ENCODE measurements at places on chromosomes 7 and 10. TPM values are rescaled to one million over a fixed set of nuclear protein-coding genes. Genes with fewer than 3 reads are reported as not detected.

GRCh38 chr10:77498829-77499228 is 138.8 kb downstream of the KCNMA1 start:
- no peaks in the 10 kb centered on the region for H3K4me1 ChIP-seq
- H3K36me3 ChIP-seq = no peaks in the 10 kb centered on the region
- H3K4me3 ChIP-seq = no peak overlapping the region
- H3K27me3 ChIP-seq = no peaks in the 10 kb centered on the region
- no peak overlapping the region for H3K27ac ChIP-seq
- no peak for DNase-seq

GRCh38 chr7:7554649-7555575 is 11.8 kb upstream of the MIOS start:
- H3K27me3 ChIP-seq = no peaks in the 10 kb centered on the region
- H3K27ac ChIP-seq = no peak overlapping the region
- no peaks in the 10 kb centered on the region for H3K4me1 ChIP-seq
- H3K36me3 ChIP-seq = no peaks in the 10 kb centered on the region
- no peak overlapping the region for H3K4me3 ChIP-seq

The HHEX gene
- 33.6 TPM for polyA plus RNA-seq

DNA sequence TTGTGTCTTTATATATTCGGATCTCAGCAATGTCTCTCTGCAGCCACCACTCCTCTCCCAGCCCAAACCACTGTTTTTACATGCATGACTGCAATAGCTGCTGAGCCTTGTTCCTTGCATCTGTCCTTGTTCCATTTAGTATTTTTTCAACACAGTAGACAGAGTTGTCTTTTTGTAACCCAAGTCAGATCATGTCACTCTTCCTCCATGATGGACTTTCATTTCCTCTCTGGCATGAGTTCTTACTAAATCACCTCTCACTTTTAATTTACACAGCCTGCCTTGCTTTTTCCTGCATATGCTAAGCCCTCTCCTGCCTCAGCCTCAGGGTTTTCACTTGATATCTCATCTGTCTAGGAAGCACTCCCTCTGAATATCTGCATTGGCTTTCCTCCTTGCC is 353.2 kb downstream of the HGF start:
- DNase-seq = no peak
- H3K4me3 ChIP-seq = no peak overlapping the region
- H3K27me3 ChIP-seq = no peaks in the 10 kb centered on the region

- H3K4me3 ChIP-seq = no peak overlapping the region
- no peaks in the 10 kb centered on the region for H3K36me3 ChIP-seq
- H3K4me1 ChIP-seq = no peaks in the 10 kb centered on the region
Observed at GRCh38 chr10:100019787-100020141, 10.0 kb upstream of the DNMBP start.

DNA sequence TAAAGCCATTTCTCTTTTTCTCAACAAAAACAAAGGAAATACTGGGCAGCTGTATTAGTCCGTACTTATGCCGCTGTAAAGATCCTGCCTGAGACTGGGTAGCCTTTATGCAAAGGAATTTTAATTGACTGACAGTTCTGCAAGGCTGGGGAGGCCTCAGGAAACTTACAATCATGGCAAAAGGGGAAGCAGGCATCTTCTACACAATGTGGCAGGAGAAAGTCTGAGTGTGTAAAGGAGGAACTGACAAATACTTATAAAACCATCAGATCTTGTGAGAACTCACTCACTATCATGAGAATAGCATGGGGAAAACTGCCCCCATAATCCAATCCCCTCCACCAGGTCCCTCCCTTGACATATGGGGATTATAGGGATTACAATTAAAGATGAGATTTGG is 264.3 kb downstream of the SEMA3A start:
- no peaks in the 10 kb centered on the region for H3K36me3 ChIP-seq
- peak; percentile 29 for DNase-seq
- no peak overlapping the region for H3K27ac ChIP-seq
- H3K27me3 ChIP-seq = no peaks in the 10 kb centered on the region
- H3K4me1 ChIP-seq = no peaks in the 10 kb centered on the region

The NPC1L1 gene
- 0.04 TPM for polyA plus RNA-seq

The NRF1 gene
- 7.7 TPM for polyA plus RNA-seq

- H3K27ac ChIP-seq = no peak overlapping the region
- peaks cover 61% of the 10 kb centered on the region for H3K36me3 ChIP-seq
- DNase-seq = peak; percentile 24
- peaks cover 36% of the 10 kb centered on the region for H3K4me1 ChIP-seq
- H3K27me3 ChIP-seq = no peaks in the 10 kb centered on the region
Observed at GRCh38 chr10:102007796-102008195, 48.2 kb downstream of the ARMH3 start.

- H3K4me3 ChIP-seq = no peak overlapping the region
- H3K27ac ChIP-seq = no peak overlapping the region
- no peaks in the 10 kb centered on the region for H3K27me3 ChIP-seq
- peaks cover 21% of the 10 kb centered on the region for H3K4me1 ChIP-seq
- H3K36me3 ChIP-seq = peaks cover 89% of the 10 kb centered on the region
Observed at GRCh38 chr10:11256896-11257295, 239.2 kb downstream of the CELF2 start.

GRCh38 chr7:26055241-26055640 is 96.8 kb upstream of the NFE2L3 start:
- H3K4me1 ChIP-seq = peaks cover 15% of the 10 kb centered on the region
- H3K36me3 ChIP-seq = no peaks in the 10 kb centered on the region
- peaks cover 61% of the 10 kb centered on the region for H3K27me3 ChIP-seq
- DNase-seq = no peak

The VSTM2A gene
- polyA plus RNA-seq = not detected

GRCh38 chr7:50528266-50529092 is 36.7 kb downstream of the DDC start:
- no peaks in the 10 kb centered on the region for H3K27me3 ChIP-seq
- no peaks in the 10 kb centered on the region for H3K4me1 ChIP-seq
- no peak overlapping the region for H3K27ac ChIP-seq
- no peak overlapping the region for H3K4me3 ChIP-seq
- no peak for DNase-seq
- no peaks in the 10 kb centered on the region for H3K36me3 ChIP-seq

DNA sequence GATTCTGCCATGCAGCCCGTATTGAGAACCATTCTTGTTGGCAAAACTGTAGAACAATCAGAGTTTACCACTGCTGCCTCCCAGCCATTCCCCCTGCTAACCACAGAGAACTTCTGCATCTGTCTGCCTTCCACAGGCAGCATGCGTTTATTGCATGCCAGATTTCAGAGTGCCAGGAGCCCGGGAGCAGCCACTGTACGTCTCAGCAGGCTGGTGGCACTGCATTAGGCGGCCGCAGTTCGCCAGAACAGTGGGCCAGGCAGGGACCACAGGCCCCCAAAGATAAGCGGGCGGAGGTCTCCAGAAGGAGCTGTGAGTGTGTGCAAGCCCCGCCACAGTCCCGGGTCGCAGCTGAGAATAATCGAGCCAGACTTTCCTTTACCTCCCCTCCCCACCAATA is 31.8 kb downstream of the ZNF467 start:
- DNase-seq = peak; percentile 15
- H3K36me3 ChIP-seq = no peaks in the 10 kb centered on the region
- no peak overlapping the region for H3K27ac ChIP-seq

The FGFR2 gene
- polyA plus RNA-seq = not detected

The WEE2 gene
- polyA plus RNA-seq = not detected

GRCh38 chr7:1124816-1125602 is 35.0 kb downstream of the ZFAND2A start:
- H3K4me3 ChIP-seq = no peak overlapping the region
- H3K27ac ChIP-seq = no peak overlapping the region
- no peak for DNase-seq

DNA sequence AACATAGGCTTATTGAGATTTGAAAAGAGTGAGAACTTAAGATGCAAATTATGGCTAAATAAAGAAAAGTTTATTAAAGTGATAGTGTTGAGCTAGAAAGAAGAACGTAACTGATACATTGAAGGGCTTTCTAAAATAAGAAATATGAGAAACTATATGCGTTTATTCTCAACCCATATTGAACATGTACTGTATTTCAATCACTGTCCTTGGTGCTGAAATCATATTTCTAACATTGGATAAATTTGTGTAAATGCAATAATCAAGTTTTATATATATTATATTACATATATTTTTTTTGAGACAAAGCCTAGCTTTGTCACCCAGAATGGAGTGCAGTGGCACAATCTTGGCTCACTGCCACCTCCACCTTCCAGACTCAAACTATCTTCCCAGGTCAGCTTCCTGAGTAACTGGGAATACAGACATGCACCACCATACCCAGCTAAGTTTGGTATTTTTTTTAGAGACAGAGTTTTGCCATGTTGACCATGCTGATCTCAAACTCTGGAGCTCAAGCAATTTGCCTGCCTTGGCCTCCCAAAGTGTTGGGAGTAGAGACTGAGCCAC is 1065.8 kb downstream of the REEP3 start:
- no peak for DNase-seq
- no peaks in the 10 kb centered on the region for H3K4me1 ChIP-seq
- no peak overlapping the region for H3K4me3 ChIP-seq

The TOMM7 gene
- polyA plus RNA-seq = 111 TPM

The ANLN gene
- 0.12 TPM for polyA plus RNA-seq

The EBF3 gene
- not detected for polyA plus RNA-seq

DNA sequence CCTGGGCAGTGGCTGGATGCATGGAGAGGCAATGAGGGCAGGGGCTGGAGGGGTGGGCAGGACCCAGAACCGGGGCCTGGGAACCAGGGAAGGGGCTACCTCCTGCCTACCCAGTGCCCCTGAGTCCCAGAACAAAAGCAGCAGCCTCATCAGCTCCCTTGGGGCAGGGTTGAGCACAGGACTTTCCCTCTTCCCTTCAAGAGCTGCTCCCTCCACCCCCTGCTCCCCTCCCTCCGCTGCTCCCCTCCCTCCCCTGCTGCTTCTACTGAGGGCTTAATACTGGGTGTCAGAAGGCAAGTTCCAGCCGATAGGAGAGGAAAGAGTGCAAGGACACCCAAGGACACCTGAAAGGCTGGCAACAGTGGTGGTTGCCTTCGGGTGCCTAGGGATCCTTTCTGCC is 28.2 kb upstream of the INMT start:
- H3K27ac ChIP-seq = no peak overlapping the region
- peaks cover 12% of the 10 kb centered on the region for H3K4me1 ChIP-seq
- H3K36me3 ChIP-seq = no peaks in the 10 kb centered on the region
- no peak for DNase-seq

The MINDY4 gene
- polyA plus RNA-seq = 0.13 TPM

GRCh38 chr7:124686543-124687171 is 78.9 kb downstream of the GPR37 start:
- H3K27me3 ChIP-seq = no peaks in the 10 kb centered on the region
- no peaks in the 10 kb centered on the region for H3K4me1 ChIP-seq
- no peaks in the 10 kb centered on the region for H3K36me3 ChIP-seq
- no peak overlapping the region for H3K27ac ChIP-seq

The AGMO gene
- polyA plus RNA-seq = not detected

The CRHR2 gene
- not detected for polyA plus RNA-seq

The NXPH1 gene
- polyA plus RNA-seq = not detected

DNA sequence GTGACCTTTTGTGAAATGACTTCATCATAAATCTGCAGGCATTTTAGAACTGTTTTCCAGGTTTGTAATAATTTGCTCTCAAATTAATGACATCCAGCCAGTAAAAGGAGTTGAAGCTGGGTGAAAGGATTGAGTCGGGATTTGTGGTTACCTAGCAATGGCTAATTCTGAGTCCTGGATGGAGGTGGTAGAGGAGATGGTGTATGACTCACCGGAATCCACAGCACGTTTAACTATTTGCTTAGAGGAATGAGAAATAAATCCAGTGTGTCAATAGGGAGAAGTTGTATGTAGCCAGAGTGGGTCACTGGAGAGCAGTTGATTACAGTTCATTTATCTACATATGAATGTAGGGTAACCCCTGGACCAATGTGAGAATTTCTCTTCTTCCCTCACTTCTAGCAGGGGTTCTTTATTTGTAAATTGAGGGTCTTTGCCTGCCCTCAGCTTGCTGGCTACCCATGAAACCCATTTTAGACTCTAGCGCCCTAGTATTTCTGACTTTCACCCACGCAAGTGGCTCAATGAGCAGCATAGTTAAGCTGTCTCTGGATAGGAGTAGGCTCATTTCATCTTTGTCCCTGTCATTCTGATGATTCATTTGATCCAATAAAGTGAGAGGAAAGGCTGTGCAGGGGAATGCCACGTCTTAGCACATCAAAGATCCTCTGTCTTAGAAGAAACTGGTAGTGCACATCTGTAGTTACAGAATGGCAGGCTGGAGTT is 547.8 kb downstream of the SORCS3 start:
- no peak overlapping the region for H3K4me3 ChIP-seq
- H3K4me1 ChIP-seq = no peaks in the 10 kb centered on the region
- no peak for DNase-seq
- no peaks in the 10 kb centered on the region for H3K27me3 ChIP-seq
- no peak overlapping the region for H3K27ac ChIP-seq
- H3K36me3 ChIP-seq = no peaks in the 10 kb centered on the region

GRCh38 chr10:132697578-132698200 is 88.3 kb downstream of the NKX6-2 start:
- DNase-seq = no peak
- no peaks in the 10 kb centered on the region for H3K4me1 ChIP-seq
- H3K27ac ChIP-seq = no peak overlapping the region
- H3K4me3 ChIP-seq = no peak overlapping the region
- H3K27me3 ChIP-seq = no peaks in the 10 kb centered on the region

- DNase-seq = no peak
- H3K27ac ChIP-seq = no peak overlapping the region
- no peak overlapping the region for H3K4me3 ChIP-seq
- no peaks in the 10 kb centered on the region for H3K27me3 ChIP-seq
- no peaks in the 10 kb centered on the region for H3K36me3 ChIP-seq
Observed at GRCh38 chr10:119246862-119247549, 39.6 kb downstream of the GRK5 start.

GRCh38 chr10:293636-294035 is 158.4 kb downstream of the ZMYND11 start:
- H3K4me1 ChIP-seq = no peaks in the 10 kb centered on the region
- H3K4me3 ChIP-seq = no peak overlapping the region
- DNase-seq = no peak
- H3K36me3 ChIP-seq = no peaks in the 10 kb centered on the region
- H3K27me3 ChIP-seq = no peaks in the 10 kb centered on the region

DNA sequence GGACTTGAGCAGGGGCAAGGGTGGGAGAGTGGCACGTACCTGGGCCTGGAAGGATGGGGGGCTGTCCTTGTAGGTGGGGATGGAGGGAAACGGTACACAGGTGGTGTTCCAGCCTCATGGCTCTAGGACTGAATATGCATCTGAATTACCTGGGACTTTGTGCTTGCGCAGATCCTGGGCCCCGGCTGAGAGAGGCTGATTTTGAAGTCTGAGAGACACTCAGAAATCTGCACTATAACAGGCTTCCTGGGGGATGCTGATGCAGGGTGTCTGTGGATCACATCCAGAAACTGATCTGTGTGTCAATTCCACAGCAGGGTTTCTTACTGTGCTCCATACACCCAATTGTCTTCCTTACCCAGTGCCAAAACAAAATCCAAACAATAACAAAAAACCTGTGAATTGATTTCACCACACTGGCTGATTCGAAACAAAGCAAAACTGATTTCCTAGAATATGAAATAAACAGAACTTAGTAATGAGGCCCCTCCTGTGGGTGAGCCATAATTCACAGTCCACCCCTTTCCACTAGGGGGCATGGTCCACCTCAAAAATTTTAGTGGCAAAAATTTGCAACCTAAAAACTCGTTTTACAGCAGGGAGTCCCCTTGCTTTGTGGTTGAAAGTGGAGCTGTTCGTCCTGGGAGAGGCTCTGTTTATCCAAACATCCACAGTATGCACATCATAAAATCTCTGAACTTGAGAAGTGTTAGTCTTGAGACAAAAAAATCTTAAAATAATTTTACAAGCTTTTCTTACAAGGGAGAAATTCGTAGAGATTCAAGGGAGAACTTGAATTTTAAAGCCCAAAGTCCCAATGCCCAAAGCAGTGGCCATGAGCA is 32.0 kb upstream of the PLEKHA1 start:
- H3K27ac ChIP-seq = no peak overlapping the region
- DNase-seq = peak; percentile 14
- H3K27me3 ChIP-seq = no peaks in the 10 kb centered on the region
- H3K36me3 ChIP-seq = no peaks in the 10 kb centered on the region
- H3K4me3 ChIP-seq = no peak overlapping the region

The CD36 gene
- polyA plus RNA-seq = 1,210 TPM

All from CD14-positive monocyte (primary cell).